Stimulated activated CD8-positive, alpha-beta memory T cell treated with anti-CD3 and anti-CD28 coated beads, Interleukin-2, amount 100 ng/mL, for 1 hour (primary cell): ENCODE measurements at places on chromosomes 7 and 10.

DNA sequence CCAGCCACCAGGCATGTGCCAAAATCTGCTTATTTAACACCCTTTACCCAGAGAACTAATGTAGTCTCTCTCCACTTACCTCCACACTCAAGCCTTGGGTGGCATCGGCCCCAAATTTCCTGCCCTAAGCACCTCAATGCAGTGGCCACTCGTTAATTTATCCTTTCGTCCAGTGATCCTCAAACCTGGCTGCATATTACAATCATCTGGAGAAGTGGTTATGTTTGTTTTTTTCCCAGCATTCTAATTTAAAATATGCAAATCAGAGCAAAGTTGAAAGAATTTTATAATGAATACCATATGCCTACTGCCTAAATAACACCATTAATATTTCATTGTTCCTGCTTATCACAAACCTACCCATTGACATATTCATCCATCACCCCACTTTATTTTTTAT, 25.7 kb downstream of the CREB3L2 start:
- no peak for DNase-seq

DNA sequence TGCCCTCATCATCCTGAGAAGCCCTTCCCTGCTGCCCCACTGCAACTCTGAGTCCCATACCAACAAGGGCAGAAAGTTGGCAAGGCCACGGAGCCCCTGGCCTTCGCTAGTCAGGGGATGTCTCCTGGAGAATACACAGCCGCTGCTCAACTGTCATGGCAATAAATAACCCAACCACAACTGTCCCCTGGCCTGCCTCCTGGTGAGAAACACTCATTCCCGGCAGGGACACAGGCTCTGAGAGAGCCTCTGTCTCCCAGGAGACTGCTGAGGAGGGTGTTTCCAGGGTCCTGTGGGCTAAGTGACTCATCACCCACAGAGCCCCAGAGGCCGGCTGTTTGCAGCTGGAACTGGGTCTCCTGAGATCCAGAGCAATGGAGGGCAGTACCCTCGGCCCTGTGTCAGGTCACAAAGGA, 354.1 kb downstream of the TNS3 start:
- DNase-seq: no peak

DNA sequence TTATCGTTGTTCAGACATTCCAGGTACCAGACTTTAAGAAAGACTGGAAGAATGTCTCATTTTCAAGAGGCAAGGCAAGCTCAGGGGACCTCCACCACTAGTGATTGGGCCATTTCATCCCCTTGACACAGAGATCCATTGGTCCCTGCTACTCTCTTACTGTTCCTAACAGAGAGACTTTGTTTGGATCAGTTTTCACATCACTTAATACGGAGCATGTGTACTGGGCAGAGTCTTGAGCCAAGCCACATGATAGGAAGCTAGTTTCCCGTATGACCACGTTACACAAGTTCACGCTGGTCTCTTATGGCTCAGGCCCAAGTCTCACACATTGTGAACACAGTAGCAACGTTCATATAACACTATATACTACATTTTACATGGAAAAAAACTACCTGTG, 269.9 kb downstream of the BAMBI start:
- no peak for DNase-seq

- DNase-seq: no peak
These were observed 579.3 kb downstream of the SH2D4B start for GRCh38 chr10:81116990-81117389.

- no peak for DNase-seq
These were observed 28.8 kb downstream of the VIPR2 start for GRCh38 chr7:159115601-159116501.

GRCh38 chr7:35646289-35647023, 48.5 kb downstream of the HERPUD2 start:
- no peak for DNase-seq
